ENCODE measurements at places on chromosomes 3 and 15. TPM values are rescaled to one million over a fixed set of nuclear protein-coding genes. Genes with fewer than 3 reads are reported as not detected.

RTP3 gene
- not detected for total RNA-seq

SPTBN5 gene
- 2.1 TPM for total RNA-seq

MORC1 gene
- total RNA-seq, result not detected

CAMK2N2 gene
- total RNA-seq, result not detected

All from lower lobe of right lung (tissue), 2 donors.